ENCODE measurements at places on chromosomes 6 and 20. TPM values are rescaled to one million over a fixed set of nuclear protein-coding genes. Genes with fewer than 3 reads are reported as not detected.

DNA sequence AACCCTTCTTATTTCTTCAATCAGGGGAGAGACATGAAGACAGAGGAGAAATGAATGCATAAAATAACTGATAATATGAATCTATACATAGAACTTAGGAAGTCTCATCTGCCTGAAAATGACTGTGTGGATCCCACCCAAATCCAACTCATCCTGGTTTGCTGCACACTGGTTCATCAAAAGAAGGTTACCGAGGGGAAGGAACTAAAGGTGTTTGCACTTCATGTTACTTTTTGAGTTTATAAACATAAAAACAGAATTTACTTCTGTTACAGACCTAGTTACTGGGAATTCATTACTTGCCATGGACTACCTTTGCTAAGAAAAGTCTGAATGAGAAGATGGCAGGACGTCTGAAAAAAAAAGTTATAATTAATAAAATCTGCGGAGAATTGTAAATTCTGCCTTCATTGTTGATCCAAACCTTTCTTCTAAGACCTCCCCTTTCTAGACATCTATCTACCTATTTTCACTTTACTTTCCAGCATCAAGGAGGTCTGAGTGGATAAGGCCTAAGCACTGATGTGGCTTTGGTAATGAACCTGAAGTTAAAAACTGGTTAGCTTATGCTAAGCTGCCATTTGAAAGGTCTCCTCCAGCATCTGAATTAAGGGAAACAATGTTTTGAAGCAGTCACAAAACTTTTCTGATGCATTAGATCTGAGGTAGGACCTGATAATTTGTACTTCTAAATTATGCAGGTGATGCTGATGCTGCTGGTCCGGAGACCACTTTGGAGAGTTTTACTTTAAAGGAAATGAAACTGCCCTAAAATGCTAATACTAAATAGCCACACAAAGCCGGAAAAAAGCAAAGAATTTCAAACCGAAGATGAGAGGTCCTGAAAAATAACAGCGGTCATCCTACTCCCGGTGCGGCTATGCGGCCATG is 84.0 kb downstream of the HFE start:
- no peak for DNase-seq

STMN3 gene
- 1.5 TPM for total RNA-seq

SRMS gene
- not detected for total RNA-seq

GHRH gene
- not detected for total RNA-seq

ADGRB3 gene
- total RNA-seq: 0.38 TPM

IP6K3 gene
- total RNA-seq: 4.1 TPM

PKHD1 gene
- 3.0 TPM for total RNA-seq
